ENCODE measurements at places on chromosomes 12 and 14.

DNA sequence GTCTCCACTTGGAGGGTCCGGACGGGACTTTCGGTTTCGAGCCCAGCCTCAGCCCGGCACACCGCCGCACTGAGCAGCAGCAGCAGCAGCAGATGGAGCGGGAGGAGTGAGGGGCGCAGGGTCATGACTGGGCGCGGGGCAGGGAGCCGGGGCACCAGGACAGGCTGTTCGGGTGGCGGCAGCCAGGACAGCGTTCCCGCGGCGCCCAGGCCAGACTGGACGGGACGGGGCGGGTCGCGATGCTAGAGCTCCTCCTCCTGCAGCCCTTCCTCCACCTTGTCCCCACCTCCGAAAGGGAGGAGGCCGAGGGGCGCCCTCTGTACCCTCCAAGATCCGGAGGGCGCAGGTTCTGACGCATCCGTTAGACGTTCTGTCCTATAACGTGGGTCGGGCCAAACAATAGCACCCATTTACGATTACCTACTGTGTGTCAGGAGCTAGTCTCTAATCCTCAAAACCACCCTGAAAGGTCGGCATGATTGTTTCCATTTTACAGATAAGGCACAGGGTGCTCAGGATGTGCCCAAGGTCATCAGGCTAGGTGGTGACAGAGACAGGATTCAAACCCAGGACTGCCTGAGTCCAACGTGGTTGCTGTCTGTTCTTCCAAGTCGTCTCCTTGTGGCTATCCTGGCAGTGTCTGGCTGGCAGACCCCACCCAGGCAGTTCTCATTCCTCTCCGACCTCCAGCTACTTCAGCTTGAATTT is at the start of gene FKBP11:
FKBP11 (minus strand) TSS at position 189 of the 708 bp plus-strand sequence; CDS start at position 125, 64 bp downstream.
- DNase-seq: peak; percentile 71

- DNase-seq: peak; percentile 20
Measured at GRCh38 chr14:81435391-81436295, 35.5 kb upstream of the STON2 start.

DNA sequence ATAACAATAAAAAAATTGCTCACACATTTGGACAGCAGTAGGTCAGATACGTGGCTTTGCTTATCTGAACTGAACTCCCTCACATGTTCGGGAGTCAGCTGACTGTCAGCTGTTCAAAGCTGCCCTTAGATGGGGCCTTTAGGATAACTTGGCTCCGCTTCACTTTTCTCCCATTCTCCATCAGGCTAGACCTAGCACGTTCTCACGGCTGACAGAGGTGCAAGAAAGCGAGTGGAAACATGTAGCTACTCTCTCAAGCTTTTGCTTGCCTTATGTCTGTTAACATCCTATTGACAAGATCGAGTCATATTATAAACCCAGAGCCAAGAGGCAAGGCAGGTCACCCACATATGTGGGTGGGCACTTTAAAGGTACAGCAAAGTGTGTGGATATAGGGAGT is 112.0 kb upstream of the PDZRN4 start:
- no peak for DNase-seq

GRCh38 chr12:22850185-22850584 is 225.2 kb downstream of the ETNK1 start:
- DNase-seq: no peak

DNA sequence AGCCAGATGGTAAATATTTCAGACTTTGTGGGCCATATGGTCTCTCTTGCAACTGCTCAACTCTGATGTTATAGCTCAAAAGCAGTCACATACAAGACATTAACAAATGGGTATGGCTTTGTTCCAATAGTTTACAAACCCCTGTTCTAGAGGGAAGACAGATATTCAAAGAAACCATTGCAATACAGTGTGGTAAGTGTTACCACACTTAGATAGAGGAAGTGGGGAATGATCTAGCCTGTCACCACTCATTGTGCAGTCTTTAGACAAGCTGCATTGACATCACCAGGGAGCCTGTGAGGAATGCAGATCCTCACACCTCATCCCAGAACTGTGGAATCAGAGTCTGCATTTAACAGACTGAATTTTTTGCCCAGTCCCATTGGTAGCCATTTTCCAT is 80.0 kb upstream of the RGS6 start:
- DNase-seq: peak; percentile 59

DNA sequence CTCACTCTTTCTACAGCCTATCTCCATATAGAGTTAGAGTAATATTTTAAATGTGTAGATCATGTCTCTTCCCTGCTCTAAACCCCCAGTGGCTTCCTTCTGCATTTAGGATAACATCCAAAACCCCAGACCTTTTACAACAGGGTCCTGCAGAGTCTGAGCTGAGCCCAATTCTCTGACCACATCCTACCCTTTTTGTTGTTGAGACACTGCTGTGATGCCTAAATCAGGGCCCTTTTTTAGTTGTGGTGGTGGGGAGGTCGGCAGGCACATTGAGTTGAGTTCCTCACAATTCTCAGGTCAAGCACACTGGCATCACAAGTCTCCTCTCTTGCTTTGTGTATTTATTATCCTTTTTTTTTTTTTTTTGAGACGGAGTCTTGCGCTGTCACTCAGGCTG is 1.8 kb upstream of the DDX47 start:
- DNase-seq: no peak

GRCh38 chr12:107329569-107330324 is 236.4 kb upstream of the CRY1 start:
- peak; percentile 68 for DNase-seq

DNA sequence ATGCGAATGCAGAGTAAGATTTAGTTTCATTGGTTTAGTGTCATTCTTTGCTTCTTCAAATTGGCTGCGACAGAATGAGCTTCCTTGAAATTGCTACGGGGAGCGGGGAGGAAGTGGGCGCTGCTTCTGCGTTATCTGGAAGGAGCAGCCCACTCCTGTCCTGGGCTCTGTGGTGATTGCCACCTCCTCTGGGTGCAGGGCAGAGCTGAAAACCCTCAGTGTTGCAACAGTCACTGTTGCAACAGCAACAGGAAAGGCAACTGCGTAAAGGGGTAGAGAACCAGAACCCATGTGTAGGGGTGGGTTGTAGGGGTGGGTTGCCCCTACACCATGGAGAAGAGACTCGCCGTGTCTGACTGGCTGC is 57.7 kb downstream of the MAX start:
- DNase-seq: no peak

DNA sequence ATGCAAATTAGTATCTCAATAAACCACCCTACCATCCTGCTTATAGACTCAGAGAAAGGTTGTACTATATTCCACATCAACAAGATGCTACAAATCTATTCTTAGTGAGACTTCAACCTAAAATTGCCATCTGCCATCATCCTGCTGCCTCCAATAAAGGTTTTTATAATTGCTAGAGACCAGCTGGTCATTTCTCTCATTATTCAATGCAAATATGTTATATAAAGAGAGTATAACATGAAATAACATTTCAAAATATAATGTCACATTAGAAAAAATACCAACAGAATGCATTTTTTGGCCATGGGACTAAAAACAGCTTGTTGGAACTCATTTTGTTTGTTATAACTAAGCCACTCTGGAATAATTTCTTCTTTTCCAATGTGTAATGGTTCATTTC is 247.3 kb downstream of the LRIG3 start:
- DNase-seq: no peak

DNA sequence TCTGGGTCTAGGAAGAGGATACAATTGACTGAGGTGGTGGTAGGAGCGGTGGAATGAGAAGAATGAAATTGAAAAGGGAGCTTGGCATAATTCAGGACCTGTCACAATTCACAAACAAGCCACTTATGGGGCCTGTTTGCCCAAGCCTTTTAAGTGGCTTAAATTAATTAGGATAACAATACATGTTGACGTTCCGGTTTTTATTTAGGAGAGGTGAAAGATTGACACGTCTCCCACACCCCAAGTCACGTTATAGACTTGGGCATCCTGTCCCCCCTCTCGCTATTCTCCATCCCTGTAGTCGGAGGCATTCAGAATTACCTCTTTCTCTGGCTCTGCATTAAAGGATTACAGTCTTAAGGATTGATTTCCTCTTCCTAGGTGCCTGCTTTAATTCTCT is 954 bp upstream of the CALCOCO1 start:
- DNase-seq: no peak

DNA sequence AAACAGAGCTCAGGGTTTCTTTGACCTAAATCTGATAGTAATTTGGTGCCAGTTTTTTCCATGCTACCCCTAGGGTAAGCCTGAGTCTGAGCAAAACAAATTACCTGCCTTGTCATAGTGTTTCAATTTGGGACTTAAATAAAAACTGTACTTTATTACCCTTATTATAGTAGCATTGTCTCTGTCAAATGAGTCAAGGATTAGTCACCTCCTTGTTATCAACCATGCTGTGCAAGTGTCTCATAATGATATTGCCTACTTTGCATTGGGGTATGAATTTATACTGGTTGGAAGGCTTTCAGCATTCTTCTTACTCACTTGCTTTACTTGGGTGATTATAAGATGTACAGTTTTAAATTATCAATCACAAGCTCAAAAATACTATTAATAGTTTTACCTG is 380.0 kb downstream of the LRFN5 start:
- DNase-seq: peak; percentile 66

DNA sequence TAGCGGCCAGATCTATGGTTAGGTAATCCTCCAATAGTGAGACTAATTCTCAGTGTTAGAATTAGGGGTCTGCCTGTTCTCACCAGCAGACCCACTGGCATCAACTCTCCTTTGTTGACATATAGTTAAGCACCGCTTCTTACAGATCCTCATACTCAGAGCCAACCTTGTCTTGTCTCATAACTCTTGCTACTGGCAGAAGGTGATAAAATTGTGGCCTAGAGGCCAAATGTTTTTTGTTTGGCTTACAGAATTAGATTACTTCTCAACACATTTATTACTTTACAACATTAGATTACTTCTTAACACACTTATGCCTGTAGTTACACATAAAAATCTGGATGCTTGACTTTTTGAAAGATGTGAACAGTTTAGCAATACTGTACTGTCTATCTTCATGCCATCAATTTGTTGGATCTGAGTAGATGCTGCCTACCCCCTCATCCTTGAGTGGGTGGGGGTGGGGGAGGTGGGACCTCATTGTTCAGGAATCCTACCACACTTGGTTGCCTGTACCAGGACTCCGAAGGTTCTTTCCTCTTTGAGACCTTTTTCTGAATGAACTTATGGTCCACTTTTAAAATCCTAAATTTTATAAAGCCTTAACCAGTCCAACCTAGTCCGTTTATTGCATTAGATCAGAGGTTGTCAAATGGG is 7.0 kb downstream of the MTHFD1 start:
- no peak for DNase-seq

- no peak for DNase-seq
Measured at GRCh38 chr14:58873228-58873953, 235.6 kb downstream of the DACT1 start.

DNA sequence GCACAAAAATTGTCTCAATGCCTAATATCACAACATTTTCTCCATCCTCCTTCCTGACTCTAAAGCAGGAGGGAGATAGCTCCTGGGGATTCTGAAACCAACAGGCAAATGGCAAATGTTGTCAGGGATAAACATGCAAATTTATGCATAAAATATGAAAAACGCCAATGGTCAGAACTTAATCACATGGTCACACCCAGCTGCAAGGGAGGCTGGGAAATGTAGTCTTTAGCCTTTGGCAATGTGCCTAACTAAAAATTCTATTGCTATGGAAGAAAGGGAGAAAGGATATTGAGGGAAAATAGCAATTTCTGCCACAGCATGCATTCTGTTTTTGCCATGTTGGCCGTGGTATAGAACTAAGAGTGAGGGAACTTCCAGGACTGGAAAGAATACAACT is 11.7 kb upstream of the OASL start:
- no peak for DNase-seq

DNA sequence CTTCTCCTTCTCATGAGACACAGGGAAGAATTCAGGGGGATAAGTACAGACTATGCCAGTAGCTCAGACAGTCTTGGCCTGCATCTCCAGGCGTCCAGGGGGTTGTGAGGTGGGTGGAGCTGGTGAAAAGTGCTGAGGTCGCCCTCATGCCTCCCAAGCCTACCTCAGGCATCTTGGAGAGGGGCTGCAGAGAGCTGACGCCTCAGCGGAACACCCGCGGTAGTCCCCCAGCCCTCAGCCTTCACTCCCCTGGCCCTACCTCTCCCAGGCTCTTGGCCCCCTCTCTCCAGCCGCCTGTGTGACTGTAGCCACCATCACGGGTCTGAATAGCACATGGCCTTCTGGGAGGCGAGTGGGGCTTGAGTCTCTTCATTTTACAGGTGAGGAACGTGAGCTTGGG is 59.8 kb upstream of the DLK1 start:
- no peak for DNase-seq

DNA sequence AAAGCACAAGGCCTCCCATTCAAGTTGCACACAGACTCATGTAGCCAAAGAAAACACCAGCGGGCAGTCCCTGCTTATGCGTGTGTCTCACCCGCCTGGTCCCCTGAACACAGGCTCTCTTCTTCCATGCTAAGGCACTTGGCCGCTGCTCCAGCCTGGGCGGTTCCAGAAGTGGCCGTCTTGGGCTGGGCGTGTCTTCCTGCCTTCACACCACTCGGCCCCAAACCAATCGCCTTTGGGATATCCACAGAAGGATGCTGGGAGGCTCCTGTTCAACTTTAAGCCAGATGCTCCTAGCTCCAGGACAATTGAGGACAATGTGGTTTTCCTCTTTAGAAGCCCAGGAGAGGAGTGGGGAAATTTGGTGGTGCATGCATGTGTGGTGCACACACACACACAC is 2.2 kb downstream of the SCARB1 start:
- no peak for DNase-seq

- no peak for DNase-seq
Measured at GRCh38 chr14:64125270-64125669, 168.9 kb downstream of the ESR2 start.

GRCh38 chr12:3137268-3137781 is 60.1 kb downstream of the TSPAN9 start:
- no peak for DNase-seq

DNA sequence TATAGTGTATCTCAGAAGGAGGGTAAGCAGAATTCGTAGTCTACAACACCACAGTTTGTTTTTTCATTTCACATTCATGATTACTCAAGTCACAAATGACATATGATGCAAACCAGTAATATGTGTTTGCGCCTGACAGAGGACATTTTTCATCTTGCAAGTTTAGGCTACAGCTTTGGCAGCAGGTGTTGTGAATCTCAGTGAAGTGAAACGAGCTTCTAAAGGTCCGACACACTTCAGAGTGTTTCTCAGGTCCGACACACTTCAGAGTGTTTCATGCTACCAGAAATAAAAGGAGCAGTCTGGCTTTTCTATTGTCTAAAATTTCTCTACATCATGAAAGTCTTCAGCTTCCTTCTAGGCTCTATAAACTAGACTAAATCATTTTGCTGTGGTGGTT is 22.7 kb downstream of the CLEC14A start:
- DNase-seq: no peak

GRCh38 chr14:72600551-72601330 is 293.2 kb downstream of the DPF3 start:
- DNase-seq: no peak

- no peak for DNase-seq
Measured at GRCh38 chr12:123107926-123108681, 42.8 kb downstream of the PITPNM2 start.

DNA sequence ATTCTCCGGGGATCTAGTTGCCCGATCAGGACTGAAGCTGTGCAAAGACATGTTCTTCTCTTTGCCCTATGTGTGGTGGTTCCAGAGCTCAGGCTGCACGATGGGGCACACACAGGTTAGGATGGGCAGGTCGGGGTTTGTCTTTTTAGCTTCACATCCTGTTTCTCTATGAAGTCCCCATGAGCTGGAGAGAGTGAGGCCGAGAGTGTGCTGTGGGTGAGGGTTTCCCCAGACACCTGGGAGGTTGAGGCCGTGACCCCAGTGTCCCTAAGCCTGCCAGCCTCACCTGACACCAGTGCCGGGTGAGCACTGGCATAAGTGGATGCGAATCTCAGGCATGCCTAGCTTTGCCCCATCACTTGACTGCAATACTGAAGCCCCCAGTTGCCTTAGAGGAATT is 32.9 kb upstream of the IGF1 start:
- DNase-seq: no peak
